ENCODE measurements at places on chromosomes 4 and X.

GRCh38 chr4:119678761-119679160 lies 50.2 kb upstream of the PDE5A start:
- DNase-seq = peak; percentile 18

DNA sequence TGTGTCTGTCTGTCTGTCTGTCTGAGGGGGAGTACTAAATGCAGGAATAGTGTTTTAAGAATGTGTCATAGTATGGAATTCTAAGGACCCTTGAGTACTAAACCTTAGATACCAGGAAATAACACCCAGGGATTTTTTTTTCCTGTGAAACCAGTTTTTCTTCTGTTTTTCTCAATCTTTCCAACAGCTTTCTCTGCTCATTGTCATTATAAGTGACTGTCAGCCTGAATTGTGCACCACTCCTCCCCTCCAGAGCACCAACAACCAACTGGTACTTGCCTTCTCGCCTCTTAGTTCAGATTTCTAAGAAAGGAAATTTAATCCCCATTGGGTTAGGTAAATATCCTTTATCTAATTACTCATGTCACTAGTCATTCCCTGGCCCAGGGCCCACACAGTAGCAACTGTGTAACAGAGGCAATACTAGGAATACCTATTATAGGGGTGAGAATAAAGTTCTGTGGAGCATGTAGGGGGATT lies 320.6 kb downstream of the ADGRL3 start:
- no peak for DNase-seq

DNA sequence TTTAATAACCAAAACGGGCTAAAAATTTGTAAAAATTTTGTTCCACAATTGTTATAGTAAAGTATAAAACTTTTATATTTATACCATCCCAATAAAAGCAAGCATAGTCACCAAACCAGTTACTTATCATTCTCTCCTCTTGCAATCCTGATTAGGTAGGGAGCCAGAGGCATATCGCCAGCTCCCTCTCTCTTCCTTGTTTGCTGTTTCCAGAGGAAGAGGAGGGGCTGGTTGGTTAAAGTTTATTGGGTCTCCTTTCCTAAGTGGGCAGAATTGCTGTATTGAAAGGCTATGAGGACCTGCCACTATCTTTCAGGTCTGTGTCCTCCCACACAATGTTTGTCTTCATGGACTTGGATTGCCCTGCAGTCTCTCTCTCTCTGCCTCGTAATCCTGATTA lies 29.6 kb upstream of the BBS12 start:
- no peak for DNase-seq

- DNase-seq = peak; percentile 1
These were observed 74.4 kb downstream of the MTMR1 start for GRCh38 chrX:150767475-150768131.

- no peak for DNase-seq
These were observed 4.0 kb downstream of the COL25A1 start for GRCh38 chr4:109298279-109299010.

DNA sequence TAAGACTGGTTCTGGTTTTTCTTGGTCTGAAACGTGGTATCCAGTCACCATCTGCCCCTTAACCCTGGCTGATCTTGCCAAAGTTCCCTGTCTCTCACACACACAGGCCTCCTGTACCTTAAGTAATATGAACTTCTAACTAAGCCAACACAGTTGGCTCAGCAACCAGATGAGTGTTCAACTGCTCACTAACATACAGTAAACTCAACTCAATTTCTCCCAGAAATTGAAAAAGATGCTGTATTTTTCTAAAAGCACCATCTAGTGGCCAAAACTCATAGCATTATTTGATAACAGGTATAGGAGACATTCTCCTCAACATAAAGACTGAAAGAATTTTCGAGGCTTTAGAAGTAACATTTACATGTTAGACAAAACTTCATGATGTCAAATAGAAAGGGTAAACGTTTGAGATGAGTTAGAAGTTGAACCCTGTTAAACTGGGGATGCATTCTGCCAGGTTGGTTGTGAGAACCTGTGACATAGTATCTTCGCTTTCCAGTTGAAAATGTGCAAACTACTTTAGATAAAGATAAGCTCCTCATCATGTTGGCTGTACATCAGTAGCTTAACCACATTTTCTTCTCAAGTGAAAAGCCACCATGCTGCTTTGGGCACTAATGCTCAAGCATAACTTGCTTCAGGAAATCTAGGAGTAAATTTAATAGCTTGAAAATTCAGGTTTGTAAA lies 31.2 kb downstream of the CCNI start:
- DNase-seq = peak; percentile 76

- no peak for DNase-seq
These were observed 19.1 kb upstream of the PHF8 start for GRCh38 chrX:54063361-54063760.

DNA sequence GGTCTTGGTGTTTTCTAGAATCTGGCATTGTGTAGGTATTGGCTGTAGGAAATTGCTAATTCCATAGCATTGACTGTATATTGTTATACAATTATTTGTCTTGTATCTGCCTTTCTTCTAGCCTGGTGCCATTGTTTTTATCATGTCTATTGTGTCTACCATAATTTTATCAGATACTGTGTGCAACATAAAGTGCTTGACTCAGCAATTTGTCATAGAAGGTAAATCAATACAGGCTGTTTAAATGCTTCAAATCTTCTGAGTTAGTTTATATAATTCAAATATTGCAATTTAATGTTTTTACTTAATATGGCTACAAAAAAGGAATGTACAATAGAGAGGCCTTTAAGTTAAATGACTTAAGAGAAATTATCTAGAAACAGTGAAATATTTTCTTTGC lies 263.3 kb upstream of the UGT8 start:
- DNase-seq = no peak

- DNase-seq = peak; percentile 76
These were observed 3.8 kb upstream of the CENPC start for GRCh38 chr4:67549123-67549522.

- DNase-seq = no peak
These were observed 142.5 kb downstream of the STAG2 start for GRCh38 chrX:124103966-124104365.

DNA sequence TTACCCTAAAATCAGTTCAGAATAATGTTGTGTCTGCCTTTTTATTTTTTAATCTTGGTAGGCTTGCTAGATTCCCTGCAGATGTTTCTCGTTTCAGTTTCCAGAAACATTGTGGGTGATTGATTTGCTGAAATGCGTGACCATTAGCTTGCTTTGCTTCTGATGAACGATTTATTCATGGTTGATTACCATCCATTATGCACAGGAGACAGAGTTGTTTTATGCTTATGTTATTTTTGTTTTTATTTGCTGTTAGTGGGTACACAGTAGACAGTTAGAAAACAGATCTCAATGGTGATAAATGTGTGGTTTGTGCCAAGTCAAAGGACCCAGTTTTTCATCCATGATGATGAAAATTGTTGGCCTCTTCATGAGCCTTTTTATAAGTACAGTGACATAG lies 455.6 kb upstream of the BOD1L1 start:
- DNase-seq = no peak

DNA sequence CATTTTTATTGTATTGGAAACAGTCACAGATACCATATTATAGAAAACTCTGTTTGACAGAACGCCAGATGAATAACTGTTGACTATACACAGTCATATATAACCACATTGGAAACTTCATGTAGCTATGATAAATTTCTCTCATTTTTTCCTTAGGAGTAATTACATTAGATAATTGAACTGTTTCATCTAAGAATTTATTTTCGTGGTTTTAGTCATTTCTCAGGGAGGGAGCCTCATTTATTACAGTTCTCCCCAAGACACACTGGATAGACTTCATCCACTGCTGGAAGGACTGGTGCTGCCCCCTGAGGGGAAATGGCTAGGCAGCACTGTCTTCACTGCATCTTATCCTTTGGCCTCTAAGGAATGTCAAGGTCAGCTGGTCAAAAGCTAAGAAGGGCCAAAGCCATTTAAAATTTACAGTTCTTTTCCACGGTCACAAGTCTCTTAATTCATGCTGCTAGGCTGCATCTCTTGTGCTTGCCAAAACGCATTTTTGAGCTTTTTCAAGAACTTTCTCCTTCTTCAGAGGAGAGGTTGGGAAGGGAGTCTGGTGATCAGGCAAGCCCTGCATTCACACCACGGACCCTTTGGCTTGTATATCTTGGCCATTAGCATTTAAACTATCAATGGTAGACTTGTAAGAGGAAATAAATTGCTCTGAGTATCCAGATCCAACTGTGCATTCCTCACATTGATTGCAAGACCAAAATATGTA lies 145.1 kb downstream of the CBR4 start:
- DNase-seq = peak; percentile 6

DNA sequence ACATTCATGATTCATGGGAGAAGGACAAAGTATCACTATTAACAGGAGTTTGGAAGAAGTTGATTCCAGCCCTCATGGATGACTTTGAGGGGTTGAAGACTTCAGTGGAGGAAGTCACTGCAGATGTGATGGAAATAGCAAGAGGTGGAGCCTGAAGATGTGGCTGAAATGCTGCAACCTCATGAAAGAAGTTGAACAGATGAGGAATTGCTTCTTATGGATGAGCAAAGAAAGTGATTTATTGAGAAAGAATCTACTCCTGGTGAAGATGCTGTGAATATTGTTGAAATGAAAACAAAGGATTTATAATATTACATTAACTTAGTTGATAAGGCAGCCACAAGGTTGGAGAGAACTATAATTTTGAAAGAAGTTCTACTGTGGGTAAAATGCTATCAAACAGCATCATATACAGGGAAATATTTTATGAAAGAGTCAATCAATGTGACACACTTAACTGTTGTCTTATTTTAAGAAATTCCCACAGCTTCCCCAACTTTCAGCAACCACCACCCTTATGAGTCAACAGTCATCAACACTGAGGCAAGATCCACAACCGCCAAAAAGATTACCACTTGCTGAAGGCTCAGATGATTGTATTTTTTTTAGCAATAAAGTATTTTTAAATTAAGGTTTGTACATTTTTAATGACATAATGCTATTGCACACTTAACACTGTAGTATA lies 302.6 kb downstream of the CBLL2 start:
- no peak for DNase-seq

DNA sequence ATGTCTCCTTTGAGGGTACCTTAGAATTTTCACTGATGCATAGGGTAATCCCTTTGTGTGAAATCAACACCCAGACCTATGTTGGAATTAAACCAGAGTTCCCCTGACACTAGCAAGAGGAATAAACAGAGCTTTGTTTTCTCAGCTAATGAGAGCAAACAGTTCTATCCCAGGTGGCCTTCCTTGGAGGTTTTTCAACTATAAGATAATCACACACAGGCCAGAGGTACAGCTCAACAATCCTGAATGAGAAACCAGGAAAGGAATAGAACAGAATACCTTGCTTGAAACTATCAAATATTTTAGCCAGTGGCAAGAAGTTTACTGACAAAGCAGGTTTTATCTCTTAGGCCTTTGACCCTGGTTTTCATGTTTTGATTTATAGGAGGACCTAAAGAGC lies 100.2 kb downstream of the OTC start:
- DNase-seq = no peak

DNA sequence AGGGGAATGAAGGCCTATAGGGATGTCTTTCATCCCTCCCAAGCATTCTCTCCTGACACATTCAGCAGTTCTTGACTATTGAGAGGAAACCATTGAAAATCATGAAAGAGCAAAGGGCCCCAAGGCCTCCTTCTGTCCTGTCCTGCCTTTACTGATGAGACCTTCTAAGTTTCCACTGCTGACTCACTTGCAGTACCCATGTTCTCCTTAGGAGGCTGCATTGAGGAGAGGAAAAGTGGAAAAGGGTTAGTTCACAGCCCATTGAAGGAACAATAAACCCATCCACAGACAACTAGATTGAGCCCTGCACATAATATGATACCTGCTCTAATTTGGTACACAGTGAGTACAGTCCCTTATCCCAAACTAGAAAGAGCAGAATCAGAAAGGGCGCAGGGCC lies 115.1 kb upstream of the PNPLA4 start:
- peak; percentile 27 for DNase-seq

DNA sequence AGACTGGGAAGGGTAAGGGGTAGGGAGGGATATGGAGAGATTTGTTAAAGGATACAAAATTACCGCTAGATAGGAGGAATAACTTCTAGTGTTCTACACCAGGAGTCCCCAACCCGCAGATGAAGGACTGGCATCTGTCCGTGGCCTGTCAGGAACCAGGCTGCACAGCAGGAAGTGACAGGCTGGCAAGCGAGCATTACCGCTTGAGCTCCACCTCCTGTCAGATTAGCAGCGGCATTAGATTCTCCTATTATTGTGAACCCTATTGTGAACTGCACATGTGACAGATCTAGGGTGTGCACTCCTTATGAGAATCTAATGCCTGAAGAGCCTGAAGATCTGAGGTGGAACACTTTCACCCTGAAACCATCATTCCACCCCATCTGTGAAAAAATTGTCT lies 27.9 kb upstream of the BBS7 start:
- DNase-seq = peak; percentile 12

- DNase-seq = no peak
These were observed 932.0 kb upstream of the IGFBP7 start for GRCh38 chr4:58042176-58042575.

GRCh38 chrX:118717678-118718391 lies 9.6 kb upstream of the IL13RA1 start:
- no peak for DNase-seq

- DNase-seq = no peak
These were observed 66.6 kb downstream of the EDNRA start for GRCh38 chr4:147547314-147548056.

DNA sequence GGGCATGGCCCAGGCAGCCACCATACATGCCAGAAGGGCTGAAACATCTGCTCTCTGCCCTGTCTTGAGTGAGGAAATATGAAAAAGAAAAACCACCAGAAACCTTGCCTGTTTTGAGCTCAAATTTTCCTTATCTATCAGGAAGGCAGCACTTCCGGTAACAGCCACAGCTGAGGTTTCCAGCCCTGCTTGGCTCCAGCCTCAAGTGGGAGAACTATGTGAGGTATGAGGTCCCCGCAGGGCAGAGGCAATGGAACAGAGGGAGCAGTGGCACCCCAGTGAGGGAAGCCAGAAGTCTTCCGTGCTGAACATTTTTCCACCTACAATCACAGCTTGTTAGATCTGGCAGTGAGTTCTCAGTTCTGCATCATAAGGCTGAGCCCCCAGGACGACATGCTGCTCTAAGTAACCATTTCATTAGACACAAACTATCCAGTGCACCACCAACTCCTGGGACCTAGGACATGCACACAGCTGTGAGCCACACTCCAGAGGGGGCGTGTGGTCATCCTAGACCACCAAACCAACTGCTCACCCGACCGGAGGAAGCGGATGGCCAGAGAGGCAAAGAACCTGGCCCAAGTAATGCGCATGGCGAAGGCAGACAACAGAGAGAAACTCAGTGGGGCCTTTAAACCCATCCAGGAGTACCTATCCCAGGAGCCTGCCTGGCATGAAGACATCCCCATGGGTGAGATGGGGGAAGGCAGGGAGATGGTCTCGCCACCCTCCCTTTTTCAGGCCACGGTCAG lies 22.6 kb downstream of the WDR1 start:
- DNase-seq = peak; percentile 9

GRCh38 chr4:82667761-82668480 lies 106.1 kb upstream of the TMEM150C start:
- DNase-seq = no peak

- DNase-seq = no peak
These were observed 66.7 kb upstream of the FRAS1 start for GRCh38 chr4:77990456-77990855.

All from OCI-M1 (cell line).